Femur (tissue), 1 donor: ENCODE measurements at places on chromosomes 12 and 14.

DNA sequence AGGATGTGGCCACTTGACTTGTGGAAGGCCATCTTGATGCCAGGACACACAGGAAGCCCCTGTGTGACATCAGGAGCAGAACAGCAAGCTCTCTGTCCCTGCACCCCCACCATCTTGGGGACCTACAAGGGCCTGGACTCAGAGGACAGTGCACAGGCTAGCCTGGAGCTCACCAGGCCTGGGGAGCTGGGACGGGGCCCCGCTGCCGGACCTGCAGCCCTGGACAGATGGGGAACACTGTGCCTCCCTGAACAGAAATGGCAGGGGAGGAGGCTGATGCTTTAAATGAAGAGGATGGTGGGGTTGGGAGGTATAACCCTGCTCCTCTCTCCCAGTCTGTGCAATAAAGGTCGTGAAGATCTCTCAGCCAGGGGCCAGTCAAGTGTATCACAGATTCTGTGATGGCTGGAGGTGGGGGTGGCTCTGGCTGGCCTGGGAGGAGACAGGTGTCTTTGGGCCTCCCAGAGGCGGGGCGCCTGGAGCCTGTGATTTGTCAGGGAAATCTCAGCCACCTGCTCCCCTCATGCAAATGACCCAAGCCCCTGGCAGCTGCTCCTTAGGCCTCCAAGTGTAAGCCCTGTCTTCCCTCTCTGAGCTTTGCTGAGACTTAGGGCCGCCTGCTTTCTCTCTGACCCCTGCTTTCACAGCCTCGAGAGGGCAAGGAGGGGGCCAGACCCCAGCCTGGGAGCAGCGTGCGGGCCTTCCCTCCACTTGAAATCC lies 1.1 kb upstream of the GNB3 start:
- peak; percentile 69 for DNase-seq

- no peak for DNase-seq
Measured at GRCh38 chr12:69688021-69688420, 11.1 kb downstream of the BEST3 start.

DNA sequence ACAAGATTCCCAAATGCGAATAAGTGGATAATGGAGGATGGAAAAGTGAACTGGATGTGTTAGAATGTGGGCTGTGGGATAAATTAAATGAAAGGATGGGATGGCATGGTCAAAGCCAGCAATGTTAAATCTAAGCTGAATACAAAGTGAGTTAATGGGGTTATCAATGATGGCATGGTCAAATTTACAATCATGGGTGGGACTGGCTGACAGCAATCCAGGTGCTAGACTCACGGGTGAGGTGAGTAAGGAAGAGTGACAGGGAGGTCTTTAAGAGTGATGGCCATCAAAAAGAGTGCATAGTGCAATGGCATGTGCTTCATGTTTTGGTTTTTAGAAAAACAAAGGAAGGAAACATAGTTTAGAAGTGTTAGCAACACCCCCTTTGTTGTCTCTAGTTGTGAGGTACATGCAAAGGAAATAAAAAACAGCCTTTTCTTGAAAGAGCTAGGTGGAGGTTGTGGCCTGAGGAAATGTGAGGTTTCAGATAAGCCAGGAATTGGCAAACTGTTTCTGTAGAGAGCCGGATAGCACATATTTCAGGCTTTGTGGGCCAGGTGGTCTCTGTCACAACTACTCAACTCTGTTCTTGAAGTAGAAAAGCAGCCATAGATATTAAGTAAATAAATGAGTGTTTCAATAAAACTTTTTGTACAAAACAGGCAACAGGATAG lies 328.7 kb downstream of the RPL10L start:
- DNase-seq, result peak; percentile 20

DNA sequence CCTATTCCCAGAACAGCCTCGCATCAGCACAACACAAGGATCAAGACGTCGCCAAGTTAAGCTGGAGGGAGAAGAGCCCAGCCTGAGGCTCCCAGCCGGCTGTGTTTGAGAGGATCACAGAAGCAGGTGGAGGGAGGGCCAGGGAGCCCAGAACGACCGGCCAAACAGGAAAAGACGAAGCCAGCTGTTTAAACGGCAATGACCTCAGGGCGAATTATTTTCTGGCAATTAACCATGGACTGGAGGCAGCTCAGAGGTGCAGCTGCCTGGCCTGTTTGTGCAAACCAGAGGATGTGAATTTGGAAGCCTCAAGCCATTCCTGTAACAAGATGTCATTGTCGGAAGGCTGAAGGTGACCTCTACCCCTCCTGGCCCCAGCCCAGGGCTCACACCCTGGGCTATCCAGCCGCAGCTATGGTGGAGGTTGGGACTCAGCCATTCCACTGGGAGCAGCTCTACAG lies 175.8 kb upstream of the PRMT8 start:
- DNase-seq, result peak; percentile 91

- no peak for DNase-seq
Measured at GRCh38 chr12:67541625-67541991, 106.9 kb upstream of the DYRK2 start.

DNA sequence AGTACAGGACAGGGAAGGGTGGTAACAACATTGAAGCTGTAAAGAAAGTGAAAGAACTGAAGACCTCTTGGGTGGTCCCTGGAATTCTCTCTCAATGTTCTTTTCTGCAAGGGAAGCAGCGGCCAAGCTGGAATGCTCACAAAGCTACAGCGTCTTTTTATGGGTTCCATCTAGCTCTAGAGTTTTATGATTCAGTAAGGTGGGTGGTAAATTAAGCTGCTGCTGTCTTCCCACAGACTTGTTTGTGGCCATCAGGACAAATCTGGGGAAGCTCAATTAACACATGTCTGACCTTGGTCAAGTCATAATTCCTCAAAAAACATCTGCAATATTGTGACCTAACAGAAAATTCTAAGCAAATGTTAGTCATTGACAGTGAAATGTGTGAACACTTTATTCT lies 139.1 kb downstream of the MED13L start:
- no peak for DNase-seq

DNA sequence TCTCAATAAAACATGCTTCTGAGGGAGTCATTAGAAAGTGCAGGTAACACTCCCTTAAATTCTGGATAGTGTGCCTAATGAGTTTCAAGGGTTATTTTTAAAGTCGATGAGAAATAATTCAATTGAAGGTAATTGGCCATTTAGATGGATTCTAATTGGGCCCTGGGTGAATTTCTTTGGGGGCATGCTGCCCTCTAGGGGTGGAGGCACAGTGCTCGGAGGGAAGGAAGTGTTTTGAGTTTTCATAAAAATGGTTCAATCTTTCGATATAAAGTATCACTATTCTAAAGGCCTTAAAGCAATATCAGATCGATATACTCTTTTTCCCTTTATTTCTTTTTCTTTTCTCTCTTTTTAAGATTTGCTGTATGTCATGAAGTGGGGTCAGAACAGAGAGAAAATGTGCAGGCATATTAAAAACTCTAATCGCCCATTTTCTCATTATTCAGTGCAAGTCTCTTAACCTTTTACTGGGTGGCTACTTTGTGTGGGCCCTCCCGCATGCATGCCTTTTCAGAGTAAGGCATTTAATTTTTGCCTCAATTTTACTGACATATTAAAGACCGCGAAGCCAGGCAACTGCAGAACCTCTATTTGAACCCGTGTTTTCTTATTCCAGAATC lies 25.5 kb downstream of the NKX2-8 start:
- DNase-seq, result no peak

DNA sequence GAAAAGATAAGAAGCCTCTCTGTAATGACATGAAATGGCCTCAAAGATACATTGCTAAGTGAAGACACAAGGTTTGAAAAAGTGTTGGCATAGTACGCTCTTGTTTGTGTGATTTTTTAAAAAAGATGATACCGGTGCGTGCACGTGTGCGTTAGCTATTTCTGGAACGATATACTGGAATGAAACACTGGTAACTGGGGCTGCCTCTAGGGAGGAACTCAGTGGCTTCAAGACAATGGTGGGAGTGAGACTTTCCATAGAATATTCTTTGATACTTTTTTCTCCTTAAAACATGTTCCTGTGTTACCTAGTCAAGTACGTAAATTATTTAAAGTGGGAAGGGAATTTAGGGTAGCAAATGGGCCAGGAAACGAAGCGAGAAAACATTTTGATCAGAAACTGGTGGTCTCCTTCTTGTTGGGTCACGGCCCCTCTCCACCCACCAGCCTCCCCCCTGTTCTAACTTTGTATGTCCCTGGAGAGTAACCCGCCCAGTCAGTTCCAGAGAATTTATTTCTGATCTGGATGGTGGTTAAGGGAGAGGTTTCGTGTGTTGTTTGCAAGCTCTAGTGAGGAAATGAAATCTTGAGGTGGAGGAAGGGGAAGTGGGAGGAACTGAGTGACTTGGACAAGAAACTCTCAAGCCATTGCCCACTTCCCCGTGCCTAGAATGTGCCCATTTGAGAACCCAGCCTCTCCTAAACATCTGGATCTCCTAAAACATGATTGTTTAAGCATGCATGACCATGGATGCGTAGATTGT lies 6.6 kb downstream of the FGF6 start:
- no peak for DNase-seq

GRCh38 chr12:45415393-45415817 lies 199.5 kb downstream of the ANO6 start:
- no peak for DNase-seq

DNA sequence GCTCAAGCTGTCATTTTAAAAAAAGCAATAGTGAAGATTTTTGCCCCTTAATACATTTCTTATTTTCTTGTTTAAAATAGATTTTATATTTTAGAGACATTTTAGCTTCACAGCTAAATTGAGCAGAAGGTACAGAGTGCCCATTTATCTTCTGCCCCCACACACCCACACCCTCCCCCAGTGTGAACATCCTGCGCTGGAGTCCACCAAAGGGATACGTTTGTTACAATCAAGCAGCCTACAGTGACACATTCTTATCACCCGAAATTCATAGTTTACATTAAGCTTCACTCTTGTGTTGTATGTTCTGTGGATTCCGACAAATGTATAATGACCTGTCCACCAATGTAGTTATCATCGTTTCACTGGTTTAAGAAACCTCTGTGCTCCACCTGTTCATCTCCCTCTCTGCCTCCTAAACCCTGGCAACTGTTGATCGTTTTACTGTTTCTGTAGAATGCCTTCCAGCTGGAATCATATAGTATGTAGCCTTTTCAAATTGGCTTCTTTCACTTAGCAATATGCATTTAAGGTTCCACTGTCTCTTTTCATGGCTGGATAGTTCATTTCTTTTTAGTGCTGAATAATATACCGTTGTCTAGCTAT lies 91.0 kb upstream of the TRAF3 start:
- DNase-seq, result no peak

DNA sequence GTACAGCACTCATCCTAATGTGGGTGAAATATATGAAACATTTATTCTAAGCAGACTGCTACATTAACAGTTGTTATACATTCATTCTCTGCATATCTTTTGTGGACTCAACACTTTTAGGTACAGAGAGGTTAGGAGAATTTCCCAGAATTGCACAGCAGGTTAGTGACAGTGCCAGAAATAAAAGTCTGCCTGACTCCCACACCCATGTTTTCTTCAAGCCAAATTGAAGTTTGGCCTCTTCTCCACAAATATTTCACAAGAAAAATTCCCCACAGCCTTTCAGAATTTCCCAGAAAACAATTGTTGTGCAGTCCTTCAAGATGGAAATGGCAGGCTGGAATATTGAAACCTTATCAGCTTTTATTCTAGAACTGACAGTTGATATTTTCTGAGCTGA lies 464.8 kb downstream of the RAD51B start:
- DNase-seq, result no peak

GRCh38 chr12:109549613-109550270 lies 23.6 kb downstream of the MMAB start:
- DNase-seq, result no peak

- no peak for DNase-seq
Measured at GRCh38 chr14:34671716-34672115, 41.8 kb upstream of the SNX6 start.

DNA sequence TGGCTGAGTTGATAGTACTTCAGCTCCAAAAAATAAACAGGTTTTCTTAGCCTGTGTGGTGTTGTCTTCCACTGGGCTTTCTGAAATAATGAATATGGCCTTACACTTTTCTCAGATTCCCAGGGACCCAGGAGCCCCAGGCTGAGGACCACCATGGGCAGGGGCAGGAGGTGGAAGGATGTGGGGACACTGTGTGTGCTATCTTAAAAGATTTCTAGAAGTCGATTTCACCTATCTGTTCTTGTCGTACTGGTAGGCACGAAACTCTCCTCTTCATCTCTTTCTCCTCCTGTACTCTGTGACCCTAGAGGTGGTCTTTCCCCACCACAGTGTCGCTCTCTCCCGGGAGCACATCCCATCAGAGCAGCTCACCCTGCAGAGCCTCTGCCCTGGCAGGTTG lies 107.7 kb upstream of the FKBP4 start:
- DNase-seq, result no peak

DNA sequence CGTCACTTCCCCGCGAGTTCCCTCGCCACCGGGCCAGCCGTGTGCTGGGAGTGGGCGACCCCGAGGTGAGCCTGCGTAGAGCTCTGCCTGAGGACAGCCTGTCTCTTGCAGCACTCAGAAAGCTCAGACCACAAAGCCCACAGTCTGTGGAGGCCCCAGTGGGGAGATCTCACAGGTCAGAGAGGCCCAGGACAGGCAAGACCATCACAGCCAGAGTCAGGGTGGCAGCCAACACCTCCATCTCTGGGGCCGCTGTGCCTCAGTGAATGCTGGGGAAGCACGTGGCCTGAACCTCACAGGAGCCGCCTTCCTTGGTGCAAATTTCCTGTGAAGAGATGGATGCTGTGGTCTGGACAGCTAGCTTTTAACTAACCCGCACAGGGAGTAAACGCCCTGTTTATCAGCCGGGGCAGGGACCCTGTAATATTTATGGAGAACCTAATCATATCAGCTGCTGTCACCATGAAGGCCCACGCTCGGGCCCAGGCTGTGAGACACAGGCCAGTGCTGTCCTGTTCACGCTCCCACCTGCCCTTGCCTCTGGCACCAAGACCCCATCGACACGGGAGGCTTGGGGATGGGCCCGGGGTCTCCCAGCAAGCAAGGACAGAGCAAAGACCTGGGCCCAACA lies 56.9 kb downstream of the CDC42BPB start:
- no peak for DNase-seq

DNA sequence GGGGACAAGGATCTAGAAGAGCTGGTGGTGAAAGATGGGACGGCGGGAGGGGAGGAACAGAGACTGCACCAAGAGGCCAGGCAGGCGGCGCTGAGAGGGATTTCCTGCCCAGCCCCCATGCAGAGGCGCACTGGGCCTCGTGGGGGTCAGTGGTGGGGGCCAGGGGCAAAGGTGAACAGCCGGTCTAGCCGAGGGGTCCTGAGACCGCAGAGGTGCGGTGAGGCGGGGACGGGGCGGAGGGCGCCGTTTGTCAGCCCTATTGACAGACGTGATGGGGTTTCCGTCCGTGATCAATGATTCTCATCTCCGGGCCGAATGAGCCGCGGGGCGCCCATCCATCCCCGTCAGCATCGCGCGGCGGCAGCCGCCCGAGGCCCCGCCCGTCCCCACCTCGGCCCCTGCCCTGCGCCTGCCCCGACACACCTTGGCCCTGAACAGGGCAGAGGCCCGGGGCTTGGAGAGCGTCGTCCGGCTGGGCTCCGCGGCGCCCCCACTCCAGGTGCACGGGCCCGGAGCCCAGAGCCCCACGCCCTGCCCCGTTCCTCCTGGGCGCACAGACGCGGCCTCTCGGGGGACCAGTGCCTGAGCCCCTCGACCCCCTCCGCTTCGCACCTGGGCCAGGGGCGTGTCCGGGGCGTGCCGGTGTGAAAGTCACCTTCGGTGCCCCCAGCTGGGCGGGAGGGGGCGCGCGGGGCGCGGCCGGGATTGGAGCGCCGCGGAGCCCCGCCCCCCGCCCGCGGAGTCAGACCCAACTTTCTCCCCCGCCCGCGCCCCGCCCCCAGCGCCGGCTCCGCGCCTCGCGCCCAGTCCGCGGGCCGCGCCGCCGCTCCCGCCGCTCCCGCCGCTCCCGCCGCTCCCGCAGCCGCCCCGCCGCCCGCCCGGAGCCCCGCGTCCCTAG lies at the start of gene NXPH4:
NXPH4 (plus strand) TSS at position 781 of the 898 bp plus-strand sequence. CDS start 176 bp downstream, outside the sequence.
- DNase-seq, result no peak

- no peak for DNase-seq
Measured at GRCh38 chr12:9096563-9097176, 19.0 kb downstream of the A2M start.
